ENCODE measurements at places on chromosomes 13 and 19.

DNA sequence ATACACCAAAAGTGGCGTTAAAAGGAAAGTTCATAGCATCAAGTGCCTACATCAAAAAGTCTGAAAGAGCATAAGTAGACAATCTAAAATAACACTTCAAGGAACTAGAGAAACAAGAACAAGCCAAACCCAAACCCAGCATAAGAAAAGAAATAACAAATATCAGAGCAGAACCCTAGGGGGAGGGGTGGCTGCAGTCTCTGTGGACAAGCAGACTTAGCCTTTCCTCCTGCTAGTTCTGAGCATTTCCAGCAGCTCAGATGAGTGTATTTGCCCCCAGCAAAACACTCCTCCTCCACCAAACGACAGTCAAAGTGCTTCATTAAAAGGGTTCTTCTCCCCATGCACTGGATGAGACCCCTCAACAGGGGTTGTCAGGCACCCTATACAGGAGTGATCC lies 7.1 kb upstream of the ZNF90 start:
- no peak for DNase-seq

GRCh38 chr19:4795400-4795799 lies 3.9 kb downstream of the FEM1A start:
- peak; percentile 71 for DNase-seq

GRCh38 chr19:50602935-50603334 lies 34.7 kb upstream of the LRRC4B start:
- DNase-seq = no peak

- peak; percentile 33 for DNase-seq
Observed at GRCh38 chr13:29993716-29994488, 143.5 kb upstream of the UBL3 start.

DNA sequence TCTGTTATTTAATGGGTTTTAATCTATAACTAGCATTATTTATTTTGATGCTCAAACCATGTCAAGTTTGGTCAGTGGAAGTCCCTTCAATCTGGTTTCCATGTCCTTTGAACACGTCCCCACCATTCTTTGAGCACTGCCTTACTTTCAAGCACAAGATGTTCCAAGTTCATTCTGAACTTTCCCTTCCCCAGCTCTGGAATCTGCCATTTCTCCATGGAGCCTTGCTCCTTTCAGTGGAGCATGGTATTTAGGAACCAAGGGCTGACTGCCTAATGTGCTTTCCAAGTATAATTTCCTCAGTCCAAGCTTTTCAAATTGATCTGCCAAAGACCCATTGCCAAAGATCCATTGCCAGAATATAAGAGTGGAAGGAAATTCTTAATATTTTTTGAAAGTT lies 1.1 kb upstream of the ZNF546 start:
- DNase-seq = no peak

- no peak for DNase-seq
Observed at GRCh38 chr13:111211789-111212516, 96.8 kb downstream of the ARHGEF7 start.

DNA sequence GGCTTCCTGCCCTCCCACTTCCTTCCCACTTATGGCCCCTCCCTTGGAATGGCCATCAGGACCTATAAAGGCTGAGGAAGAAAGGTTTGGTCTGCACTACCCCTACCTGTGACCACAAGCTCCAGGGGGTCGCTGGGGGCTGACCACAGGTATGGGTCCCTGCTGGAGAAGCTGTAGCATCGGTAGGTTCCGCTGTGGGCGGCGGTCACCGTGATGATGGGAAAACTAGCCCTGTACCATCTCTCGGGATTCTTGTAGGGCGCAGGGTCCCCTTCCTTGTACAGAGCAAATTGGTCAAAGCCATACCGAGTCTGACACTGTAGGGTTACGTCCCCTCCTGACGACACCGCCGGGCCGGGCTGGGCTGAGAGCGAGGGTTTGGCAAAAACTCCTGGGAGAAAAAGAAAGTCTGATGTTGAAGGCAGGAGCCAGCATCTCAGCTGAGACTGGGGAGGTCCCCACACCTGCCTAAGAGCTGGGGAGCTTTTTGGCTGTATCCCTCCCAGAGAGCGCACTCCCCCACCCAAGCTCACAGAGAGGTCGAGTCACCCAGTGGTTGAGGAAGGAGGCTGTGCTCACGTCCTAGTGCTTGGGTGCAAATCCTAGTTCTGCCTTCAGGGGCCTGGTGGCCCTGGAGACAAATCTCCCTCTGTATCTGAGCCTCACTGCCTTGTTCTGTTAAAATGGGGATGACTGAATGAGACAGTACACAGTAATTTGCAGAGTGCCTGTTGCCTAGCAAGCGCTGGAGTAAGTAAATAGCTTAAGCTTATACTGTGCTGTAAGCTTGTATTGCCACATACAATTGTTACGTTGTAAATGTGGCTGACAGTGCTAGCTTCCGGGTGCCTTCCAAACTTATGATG lies 10.4 kb downstream of the GP6 start:
- DNase-seq = no peak

DNA sequence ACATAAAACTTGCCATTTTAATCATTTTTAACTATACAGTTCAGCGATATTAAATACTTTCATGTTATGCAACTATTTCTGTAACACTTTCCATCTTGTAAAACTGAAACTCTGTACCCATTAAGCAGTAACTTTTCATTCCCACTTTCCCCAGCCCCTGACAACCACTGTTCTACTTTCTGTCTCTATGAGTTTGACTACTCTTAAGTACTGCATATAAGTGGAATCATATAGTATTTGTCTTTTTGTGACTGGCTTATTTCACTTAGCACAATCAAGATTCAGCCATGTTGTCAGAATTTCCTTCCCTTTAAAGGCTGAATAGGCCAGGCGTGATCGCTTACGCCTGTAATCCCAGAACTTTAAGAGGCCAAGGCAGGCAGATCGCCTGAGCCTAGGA lies 56.2 kb downstream of the ARHGAP35 start:
- no peak for DNase-seq

DNA sequence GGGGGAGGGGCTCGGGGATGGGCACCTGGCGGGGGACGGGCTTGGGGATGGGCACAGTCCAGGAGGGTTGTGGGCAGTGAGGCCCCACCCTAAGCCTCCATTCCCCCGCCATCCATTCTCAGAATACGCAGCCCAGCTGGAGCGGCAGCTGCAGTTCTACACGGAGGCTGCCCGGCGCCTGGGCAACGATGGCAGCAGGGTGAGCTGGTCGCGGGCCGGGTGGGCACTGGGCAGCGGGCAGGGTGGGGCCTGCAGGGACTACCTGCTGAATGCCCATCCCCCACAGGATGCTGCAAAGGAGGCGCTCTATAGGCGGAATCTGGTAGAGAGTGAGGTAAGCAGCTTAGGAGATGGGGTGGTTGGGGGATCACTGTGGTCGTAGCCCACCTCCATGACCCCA lies 8.3 kb downstream of the PODNL1 start:
- no peak for DNase-seq

GRCh38 chr13:31433207-31433606 lies 233.4 kb downstream of the B3GLCT start:
- DNase-seq = no peak

GRCh38 chr13:29543230-29544215 lies 52.0 kb downstream of the SLC7A1 start:
- no peak for DNase-seq

DNA sequence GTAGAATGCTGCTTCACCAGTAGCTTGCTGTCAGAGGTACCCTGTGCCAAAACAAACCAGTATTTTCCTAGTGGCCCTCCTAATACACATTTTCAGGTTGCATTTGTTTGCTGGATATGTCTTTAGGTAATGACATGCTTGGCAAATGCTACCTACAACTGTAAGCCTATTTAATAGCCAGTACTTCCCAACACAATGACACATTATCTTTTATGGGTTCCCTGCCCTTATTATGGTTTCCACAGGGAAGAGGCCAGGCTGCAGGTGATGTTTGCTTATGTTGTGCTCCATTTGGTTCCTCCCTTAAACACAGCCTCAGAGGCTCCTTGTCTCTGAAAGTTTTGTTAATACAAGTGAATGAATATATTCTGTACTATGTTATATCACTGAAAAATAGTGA lies 24.7 kb downstream of the FRY start:
- DNase-seq = no peak

DNA sequence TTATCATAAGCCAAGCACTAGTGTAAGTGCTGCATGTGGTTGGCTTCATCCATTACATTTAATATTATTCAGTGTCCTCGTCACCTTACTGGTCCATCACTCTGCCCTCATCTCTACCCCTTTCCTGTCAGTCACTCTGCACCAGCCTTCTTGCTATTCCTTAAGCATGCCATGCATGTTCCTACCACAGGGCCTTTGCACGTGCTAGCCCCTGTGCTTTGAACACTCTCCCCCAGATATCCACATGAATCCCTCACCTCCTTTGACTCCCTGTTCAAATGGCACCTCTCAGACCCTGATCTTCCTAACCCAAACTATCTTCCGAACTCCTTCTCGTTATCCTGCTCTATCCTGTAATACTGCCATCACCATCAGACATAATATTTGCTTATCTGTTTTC lies 3.2 kb upstream of the RELB start:
- DNase-seq = no peak

DNA sequence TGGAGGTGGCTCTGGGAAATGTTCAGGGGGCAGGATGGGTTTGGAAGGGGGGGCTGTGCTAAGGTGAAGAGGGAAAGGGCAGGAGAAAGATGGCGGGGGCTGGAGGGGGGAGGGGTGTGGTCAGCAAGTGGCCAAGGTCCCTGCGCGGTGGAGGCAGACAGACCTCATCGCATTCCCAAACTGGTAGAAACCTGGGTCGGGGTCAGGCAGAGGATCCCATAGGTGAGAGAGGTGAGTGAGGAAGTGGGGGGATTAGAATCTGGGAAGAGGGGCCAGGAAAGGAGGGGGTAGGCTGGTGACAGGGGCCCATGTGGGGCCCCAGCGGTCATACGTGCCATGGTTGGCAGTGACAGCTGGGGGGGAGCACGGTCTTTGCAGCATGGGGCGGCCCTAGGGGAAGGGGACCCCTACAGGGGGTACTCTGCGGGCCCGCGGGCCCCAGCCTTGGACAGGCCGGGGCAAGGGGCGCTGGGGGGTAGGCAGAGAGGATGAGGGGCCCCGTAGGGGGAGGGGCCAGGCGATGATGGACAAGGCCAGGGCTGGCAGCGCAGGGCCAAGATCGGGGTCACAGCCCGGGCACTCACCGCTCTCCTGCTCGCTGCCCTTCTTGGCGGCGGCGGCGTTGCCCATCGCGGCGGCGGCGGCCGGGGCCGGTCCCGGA lies 514 bp downstream of the PRKACA start:
- DNase-seq = no peak

GRCh38 chr19:42166316-42166715 lies 34.1 kb upstream of the POU2F2 start:
- peak; percentile 18 for DNase-seq

DNA sequence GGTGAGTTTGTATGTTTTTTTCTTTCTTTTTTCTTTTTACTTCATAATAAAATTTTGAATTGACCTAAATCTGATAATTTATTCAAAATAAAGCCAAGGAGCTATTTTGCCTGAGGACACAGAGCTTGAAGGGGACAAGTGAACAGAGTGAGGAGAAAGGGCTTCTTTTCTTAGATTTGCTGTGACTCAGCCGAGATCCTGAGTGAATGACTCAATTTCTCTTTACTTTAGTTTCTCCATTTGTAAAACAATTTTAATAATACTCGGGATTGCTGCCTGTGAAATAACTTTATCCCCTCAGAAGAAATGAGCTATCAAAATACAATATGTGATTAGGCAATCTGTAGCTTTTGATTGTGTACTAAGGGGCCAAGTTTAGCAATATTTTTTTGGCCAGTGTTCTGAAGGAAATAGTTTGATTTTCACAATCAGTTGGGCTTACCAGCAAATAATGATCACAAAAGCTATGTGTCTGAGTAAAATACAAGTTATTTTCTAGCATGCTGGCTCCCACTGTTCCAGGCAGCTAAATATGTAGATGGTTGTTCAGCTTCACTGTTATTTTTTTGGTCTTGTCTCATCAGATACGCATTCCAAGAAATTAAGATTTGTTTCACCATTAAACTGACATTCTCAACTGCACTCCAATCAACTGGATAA lies 437.5 kb downstream of the FGF9 start:
- peak; percentile 34 for DNase-seq

GRCh38 chr13:43494206-43494605 lies 292.6 kb downstream of the ENOX1 start:
- peak; percentile 70 for DNase-seq

- no peak for DNase-seq
Observed at GRCh38 chr13:113996081-113996911, 22.4 kb upstream of the C13orf46 start.

DNA sequence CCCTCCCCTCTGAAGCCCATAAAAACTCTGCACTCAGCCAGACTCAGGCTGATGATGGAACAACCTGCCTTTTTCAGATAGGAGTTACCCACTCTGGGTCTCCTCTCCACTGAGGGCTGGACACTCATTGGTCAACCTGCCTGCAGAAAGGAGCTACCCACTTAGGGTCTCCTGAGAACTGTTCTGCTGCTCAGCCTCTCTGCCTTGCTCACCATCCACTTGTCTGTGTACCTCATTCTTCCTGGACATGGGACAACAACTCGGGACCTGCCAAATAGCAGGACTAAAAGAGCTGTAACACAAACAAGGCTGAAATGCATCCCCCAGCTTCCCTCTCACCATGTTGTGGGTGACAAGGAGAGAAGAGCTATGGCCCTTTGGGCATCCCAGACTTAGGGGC lies 18.4 kb upstream of the RCBTB2 start:
- DNase-seq = no peak

GRCh38 chr13:59471106-59471505 lies 692.6 kb downstream of the DIAPH3 start:
- DNase-seq = no peak

DNA sequence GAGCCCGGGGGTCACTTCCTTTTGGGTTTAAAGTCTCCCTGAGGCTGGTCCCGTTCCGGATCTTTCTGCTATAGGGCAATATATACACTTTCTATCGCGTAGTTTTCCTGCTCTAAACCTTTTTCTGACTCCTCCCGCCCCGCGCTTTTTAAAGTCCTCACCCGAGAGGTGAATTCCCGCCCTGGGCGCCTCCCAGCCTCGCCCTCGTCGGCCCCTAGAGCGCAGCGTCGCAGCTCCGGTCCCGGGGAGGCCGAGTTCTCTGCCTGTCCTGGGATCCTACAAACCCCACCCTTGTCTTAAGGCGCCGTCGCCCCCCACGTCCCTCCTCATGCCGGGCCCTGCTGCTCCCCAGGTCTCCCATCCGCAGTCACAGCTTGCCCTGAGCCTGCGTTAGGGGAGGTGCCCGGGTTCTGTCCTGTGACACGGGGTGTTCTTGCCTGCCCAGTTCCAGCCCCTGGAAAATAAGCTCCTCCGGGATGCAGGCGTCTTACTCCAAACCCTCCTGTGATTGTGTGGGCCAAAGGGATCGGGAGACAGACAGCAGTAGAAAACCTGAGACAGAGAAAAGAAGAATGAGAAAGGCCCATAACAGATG lies 491 bp downstream of the ZNF525 start:
- no peak for DNase-seq

- DNase-seq = peak; percentile 78
Observed at GRCh38 chr19:9877780-9878510, 42.8 kb downstream of the PIN1 start.

- DNase-seq = peak; percentile 71
Observed at GRCh38 chr19:34171539-34171876, 796 bp upstream of the LSM14A start.

Measured in bronchial epithelial cell (primary cell).